Stimulated activated CD4-positive, alpha-beta T cell treated with anti-CD3 and anti-CD28 coated beads, Interleukin-1b, Interleukin-23, amount 100 ng/mL, for 4 hours (primary cell): ENCODE measurements at places on chromosomes 4 and X.

DNA sequence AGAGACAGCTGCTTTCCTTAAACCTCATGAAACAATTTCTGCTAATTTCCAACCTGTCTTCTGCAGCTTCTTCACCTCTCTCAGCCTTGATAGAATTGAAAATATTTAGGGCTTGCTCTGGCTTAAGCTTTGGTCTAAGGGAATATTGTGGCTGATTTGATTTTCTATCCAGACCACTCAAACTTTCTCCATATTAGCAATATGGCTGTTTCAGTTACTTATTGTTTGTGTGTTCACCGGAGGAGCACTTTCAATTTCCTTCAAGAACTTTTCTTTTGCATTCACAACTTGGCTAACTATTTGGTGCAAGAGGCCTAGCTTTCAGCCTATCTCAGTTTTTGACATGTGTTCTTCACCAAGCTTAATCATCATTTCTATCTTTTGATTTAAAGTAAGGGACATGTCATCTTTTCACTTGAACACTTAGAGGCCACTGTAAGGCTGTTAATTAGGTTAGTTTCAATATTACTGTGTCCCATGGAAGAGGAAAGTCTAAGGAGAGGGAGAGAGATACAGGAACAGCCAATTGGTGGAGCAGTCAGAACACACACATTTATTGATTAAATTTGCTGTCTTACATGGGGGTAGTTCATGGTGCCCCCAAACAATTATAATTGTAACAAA is 213.2 kb downstream of the RASL11B start:
- no peak for DNase-seq

DNA sequence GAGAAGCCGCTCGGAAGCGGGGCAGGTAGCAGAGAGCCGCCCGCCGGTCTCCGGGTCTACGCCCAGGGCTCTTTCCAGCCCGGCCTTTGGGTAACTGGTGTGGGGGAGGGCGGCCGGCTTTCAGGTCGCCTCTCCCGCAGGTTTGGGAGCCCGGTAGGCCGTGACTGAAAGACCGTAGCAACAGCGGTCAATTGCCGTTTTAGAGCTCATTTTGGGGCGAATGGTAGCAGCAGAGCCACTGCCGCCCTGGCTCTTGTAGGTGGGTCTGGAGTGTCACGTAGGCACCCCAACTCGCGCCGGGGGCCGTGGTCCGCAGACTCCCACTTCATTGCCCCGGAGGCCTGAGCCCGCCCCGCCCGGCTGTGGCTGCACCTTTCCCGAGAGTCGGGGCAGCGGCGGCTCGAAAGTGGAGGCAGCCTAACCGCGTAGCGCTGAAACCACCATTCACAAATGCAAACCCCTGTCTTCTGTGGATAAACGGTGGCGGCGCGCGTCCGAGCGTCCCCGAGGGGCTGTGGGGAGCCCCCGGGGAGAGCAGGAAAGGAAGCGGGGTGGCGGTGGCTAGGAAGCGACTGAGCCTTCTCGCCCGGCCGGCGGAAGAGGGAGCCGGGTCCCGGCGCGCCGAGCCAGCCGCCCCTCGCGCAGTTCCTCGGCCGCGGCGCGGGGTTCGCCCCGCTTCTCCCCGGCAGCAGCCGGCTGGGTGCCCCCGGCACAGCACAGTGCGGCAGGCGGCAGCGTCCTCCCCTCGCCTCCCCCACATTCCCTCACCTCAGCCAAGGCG is 2185.1 kb upstream of the TENM3 start:
- DNase-seq = no peak

DNA sequence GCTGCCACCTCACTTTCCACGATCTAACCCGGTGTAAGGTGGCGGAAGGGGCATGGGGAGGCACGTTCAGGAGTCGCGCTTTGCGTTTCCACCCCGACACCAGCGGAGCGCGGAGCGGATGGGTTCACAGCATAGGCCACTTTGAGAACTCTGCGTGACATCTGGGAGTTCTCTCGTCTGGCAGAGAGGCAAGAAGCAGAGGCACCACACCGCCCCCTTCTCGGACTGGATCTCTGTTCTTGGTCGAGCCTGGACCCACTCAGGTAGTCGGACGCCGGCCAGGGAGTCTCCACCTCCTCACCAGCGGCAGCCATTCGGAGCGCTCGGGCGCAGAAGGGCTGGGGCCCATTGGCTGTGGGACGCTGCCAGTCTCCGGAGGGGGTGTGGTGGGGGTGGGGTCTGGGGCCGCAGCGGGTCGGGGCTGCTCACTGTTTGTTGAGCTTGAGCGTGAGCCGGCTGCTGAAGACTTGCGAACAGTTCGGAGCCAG is at the start of gene DACH2:
DACH2 (plus strand) TSS at position 428 of the 488 bp plus-strand sequence.
- no peak for DNase-seq

- no peak for DNase-seq
Measured at GRCh38 chr4:163697121-163697520, 202.6 kb downstream of the TMA16 start.

DNA sequence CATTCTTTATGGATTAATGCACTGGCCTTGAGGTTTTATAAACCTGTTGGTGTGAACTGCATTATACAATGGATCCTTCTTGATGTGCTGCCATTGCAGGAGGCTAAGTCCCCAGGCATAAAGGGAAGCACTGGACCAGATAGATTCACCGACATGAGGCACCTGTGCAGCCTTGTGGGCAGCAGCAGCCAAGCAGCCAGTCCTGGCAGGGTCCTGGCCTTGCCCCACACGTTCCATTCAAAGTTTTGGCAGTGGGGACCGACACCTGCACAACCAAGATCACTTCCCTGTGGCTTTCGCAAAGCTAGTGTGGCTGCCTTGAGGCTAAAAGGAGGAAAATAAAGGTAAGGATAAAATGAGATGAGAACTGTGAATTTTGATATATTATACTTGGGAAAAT is 53.1 kb downstream of the TMEM156 start:
- no peak for DNase-seq

GRCh38 chrX:11264925-11265324 is 28.3 kb upstream of the AMELX start:
- DNase-seq = no peak

- no peak for DNase-seq
Measured at GRCh38 chrX:16826207-16826606, 39.9 kb downstream of the TXLNG start.

- no peak for DNase-seq
Measured at GRCh38 chr4:85595098-85595775, 120.3 kb downstream of the ARHGAP24 start.

- no peak for DNase-seq
Measured at GRCh38 chrX:104084534-104085277, 8.7 kb upstream of the TMSB15C start.

DNA sequence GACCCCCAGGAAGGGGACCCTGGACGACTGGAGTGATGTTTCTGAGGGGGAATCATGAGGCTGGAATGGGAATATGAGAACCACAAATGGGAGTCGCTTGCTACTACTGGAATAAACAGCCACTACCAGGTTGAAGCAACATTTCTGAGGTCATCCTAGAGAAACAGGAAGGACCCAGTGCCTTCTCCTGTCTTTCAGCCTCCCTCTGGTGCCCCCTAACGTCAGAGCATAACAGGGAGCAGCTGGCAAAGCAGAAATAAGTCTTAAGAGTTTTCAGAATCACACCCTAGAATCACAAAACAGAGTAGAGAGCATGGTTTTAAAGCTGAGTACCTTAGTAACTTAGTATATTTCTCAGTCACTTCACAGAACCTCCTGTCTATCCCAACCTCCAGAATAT is 347.8 kb upstream of the PITX2 start:
- no peak for DNase-seq

DNA sequence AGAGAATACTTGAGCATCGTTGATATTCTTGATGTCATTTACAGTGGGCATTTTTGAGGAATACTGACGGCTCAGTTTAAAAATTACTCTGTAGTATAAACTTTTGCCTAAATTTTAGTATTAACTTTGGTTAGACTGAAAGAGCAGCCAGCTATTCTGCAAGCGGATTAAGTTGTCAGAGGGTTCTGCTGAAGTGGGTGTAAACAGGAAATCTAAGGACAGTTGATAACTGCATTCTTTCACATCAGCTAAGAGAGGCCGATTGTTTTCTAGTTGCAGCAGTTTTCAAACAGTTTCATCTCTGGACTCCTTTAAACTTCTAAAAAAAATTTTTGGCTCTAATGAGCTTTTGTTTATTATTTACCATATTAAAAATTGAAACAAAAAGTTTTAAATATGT is 149.6 kb downstream of the RAPGEF2 start:
- DNase-seq = no peak

- DNase-seq = no peak
Measured at GRCh38 chr4:44720371-44720770, 6.0 kb downstream of the GNPDA2 start.

DNA sequence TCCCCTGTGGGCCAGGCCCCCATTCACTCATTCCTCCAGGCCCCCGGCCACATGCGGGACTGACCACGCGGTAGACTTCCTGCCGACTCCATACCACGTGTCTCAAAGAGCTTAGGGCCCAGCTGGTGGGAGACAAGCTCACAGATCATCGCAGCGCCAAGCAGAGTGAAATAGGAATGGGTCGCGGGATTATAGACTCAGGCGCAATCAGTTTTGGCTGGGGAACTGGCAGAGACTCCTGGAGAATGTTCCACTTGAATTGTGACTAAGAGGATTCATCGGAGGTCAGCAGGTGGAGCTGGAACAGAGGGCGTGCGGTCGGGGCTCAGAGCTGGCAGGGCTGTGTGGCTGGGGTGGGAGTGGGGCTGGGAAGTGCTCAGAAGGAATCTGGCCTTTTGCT is 15.6 kb downstream of the ATP2B3 start:
- DNase-seq = no peak

DNA sequence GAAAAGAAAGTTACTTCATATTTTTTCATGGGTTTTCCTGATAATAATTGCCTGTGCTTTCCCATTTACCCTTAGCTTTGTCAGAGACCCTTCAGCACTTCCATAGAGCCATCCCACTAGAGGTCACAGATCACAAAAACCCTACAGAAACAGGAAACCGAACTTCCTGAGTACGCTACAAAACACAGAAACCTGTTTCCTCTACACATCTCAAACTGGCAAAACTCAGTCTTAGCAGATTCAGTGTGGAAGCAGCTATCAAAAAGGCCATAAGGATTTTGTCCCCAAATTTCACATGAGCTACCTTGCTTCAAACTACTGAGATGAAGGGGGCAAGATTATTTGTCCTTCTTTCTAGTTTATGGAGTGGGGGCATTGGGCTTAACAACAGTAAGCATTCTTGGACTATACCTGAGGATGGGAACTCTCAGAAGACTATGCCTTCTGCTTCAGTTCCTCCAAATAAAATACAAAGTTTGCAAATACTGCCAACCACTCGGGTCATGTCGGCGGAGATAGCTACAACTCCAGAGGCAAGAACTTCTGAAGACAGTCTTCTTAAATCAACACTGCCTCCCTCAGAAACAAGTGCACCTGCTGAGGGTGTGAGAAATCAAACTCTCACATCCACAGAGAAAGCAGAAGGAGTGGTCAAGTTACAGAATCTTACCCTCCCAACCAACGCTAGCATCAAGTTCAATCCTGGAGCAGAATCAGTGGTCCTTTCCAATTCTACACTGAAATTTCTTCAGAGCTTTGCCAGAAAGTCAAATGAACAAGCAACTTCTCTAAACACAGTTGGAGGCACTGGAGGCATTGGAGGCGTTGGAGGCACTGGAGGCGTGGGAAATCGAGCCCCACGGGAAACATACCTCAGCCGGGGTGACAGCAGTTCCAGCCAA is at the start of gene MMRN1:
MMRN1 (plus strand) TSS at position 206 of the 902 bp plus-strand sequence; CDS start at position 324, 118 bp downstream.
- DNase-seq = no peak

- DNase-seq = no peak
Measured at GRCh38 chr4:43843501-43843900, 605.1 kb downstream of the KCTD8 start.

GRCh38 chr4:19522966-19523365 is 728.7 kb upstream of the SLIT2 start:
- no peak for DNase-seq

DNA sequence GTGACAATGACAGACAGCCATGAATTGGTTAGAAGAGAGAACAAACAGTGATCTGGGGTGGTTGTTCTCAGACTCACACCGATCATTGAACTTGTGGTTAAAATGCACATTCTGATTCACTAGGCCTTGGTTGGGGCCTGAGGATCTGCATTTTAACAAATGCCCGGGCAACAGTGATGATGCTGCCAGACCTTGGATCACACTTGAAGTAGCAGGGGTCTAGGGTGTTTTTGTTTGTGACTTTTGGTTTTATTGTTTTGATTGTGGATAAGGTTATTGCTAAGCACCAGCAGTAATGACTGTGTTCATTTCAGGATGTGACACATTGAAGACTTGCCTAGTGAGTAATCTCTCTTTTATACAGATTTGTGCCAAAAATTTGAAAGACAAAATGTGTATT is 36.5 kb downstream of the TXLNG start:
- no peak for DNase-seq

- no peak for DNase-seq
Measured at GRCh38 chr4:108313546-108314339, 145.0 kb upstream of the LEF1 start.

- no peak for DNase-seq
Measured at GRCh38 chr4:8010618-8011017, 71.0 kb upstream of the AFAP1 start.

DNA sequence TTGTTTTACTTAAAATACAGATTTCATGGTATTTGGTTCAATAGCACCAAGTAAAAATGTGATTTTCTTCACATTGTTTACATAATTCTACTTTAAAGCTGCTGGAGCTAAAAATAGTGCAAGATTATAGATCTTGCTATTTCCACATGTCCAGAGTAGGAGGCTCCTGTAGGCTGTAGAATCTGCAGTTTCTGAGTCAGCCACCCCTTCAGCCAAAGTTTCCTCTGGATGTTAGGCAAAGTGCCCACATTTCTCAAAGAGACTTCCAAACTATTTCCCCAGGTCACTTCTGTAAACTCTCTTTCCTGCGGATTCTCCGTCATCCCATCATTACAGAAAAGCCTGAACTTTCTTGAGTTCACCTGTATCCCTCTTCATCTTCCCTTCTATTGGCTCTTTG is 342.5 kb upstream of the FSTL5 start:
- no peak for DNase-seq

DNA sequence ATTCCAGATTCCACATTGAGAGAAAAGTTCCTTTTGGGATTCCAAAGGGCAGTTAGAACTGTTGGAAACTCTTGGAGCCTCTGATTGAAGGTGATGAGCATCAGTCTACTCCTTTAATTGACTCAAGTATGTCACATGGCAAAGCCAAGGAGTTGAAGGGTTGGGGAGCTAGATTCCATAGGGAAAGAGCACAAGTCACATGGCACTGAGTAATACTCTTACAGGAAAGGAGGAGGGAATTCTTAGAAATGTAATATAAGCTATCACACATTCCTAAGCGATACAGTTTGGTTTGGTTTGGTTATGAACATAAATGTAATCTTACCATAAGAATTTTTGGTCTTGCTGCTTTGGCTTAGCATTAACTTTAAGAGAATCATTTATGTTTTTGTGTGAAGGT is 15.7 kb downstream of the SPCS3 start:
- DNase-seq = no peak

DNA sequence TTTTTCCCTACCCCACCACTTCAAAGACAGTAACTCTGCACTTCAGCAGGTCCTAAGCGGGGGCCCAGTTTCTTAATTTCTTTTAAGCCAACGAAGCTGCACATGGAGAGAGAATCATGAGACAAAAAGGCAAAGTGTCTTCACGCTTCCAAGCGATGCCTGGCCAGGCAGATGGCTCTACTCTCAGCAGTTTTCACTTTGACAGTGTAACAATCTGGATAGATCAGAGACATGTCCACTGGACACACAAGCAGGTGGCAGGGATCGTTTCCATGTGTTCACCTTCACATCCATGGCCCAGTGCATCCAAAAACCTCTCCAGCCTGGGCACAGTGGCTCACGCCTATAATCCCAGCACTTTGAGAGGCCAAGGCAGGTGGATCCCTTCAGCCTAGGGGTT is 27.8 kb downstream of the PPP2R2C start:
- no peak for DNase-seq

- no peak for DNase-seq
Measured at GRCh38 chr4:85107553-85107952, 141.1 kb upstream of the WDFY3 start.
